B cell (primary cell): ENCODE measurements at places on chromosomes 12 and 14. TPM values are rescaled to one million over a fixed set of nuclear protein-coding genes. Genes with fewer than 3 reads are reported as not detected.

DNA sequence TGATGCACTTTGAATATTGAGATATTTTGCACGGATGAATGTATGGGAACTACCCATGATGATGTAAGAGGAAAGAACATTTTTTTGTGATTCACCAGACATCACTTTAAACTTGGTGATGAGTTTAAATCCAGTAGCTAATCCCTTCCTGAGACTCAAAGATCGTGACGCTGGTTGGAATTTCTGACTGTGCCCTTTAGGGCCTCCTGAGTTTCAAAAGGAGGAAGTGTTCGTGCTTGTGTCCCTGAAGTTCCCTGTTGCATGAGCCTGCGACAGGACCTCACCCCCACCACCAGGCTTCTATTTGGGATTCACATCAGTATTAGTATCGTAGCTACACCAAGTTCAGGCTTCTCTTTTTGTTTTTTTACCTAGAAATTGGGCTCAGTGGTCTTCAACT is 18.6 kb upstream of the RIN3 start:
- no peaks in the 10 kb centered on the region for H3K4me1 ChIP-seq
- H3K27me3 ChIP-seq = no peaks in the 10 kb centered on the region
- no peaks in the 10 kb centered on the region for H3K36me3 ChIP-seq

- H3K4me1 ChIP-seq = peaks cover 96% of the 10 kb centered on the region
- no peaks in the 10 kb centered on the region for H3K27me3 ChIP-seq
- peaks cover 69% of the 10 kb centered on the region for H3K36me3 ChIP-seq
- no peak overlapping the region for H3K4me3 ChIP-seq
Observed at GRCh38 chr12:6960593-6961277, 9.6 kb downstream of the PTPN6 start.

Gene KIF5A
- 0.09 and 0.14 TPM in 2 replicates for polyA plus RNA-seq

DNA sequence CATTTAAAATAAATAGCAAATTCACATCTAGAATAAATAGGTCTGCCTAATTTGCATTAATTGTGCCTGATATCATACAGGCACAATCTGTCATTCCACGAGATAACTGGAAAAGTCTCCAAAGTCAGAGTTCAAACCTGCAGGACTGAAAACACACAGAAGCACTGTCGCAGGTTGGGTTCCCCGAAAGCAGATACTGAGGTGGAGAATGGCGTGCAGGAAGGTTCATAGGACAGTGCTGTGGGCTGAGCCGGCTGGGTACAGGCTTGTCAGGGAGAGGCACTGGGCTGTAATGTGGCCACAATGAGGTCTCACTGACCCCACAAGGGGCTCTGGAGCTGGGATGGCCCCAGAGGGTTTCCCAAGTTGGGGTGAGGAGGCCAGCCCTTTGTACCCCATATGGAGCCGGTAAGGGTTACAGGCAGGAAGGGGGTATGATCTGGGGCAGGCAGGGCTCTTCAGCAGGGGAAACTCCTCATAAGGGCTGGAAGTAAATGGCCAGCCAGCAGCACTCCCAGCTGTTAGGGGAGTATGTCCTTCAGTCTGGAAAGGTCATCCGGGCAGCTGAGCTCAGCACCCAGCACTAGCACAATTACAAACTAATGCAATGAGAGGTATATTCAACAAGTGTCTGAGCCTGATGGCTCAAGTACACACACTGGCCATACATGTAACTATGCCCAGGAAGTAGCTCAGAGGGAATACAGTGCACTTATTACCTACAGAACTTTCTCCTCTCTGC is 68.5 kb downstream of the NT5DC3 start:
- H3K36me3 ChIP-seq = no peaks in the 10 kb centered on the region
- H3K4me3 ChIP-seq = no peak overlapping the region

Gene ERP27
- 6.2 and 7.8 TPM in 2 replicates for polyA plus RNA-seq

Gene LGMN
- polyA plus RNA-seq = 19.1 and 21.1 TPM in 2 replicates

DNA sequence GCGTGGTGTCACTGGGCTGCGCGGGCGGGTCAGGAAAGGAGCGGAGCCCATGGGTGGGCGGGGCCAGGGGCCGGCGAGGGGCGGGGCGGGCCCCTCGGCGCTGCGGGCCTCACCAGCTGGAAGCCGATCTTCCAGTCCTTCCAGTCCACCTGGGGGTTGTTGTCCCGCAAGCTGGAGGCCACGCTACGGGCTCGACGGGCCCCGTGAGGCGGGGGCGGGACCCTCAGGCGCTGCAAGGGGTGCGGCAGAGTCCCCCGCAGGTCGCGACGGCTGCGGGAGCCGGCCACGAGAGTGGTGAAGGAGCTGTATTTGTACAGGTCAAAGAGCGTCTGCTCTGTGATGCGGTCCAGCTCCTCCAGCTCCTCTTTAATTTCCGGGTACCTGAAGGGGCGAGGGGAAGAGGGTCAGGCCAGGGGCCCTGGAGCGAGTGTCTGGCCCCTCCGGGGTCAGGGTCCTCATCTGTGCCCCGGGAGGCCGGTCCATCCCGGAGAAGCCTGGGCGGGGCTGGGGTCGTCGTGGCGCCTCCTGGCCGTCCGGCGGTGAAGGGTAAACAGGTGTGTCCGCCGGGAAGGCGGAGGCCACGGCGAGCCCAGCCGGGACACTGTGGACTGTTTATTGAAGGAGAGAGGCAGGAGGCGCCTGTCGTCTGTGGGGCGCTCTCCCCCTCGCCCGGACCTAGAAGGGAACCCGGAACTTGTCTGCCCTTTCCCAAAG is 11.9 kb downstream of the SCNN1A start:
- no peak overlapping the region for H3K27ac ChIP-seq
- no peak overlapping the region for H3K4me3 ChIP-seq
- peaks cover 20% of the 10 kb centered on the region for H3K4me1 ChIP-seq
- DNase-seq = peak; percentile 64
- H3K36me3 ChIP-seq = no peaks in the 10 kb centered on the region
- H3K27me3 ChIP-seq = peaks cover 41% of the 10 kb centered on the region

Gene PTHLH
- polyA plus RNA-seq = not detected in 2 replicates
